ENCODE measurements at places on chromosomes 5 and 9.
A peak's percentile ranks its signal among the peaks of the same experiment; 100 is the strongest.

GRCh38 chr5:94274707-94275106 is 343.7 kb downstream of the KIAA0825 start:
- no peaks in the 10 kb centered on the region for H3K4me1 ChIP-seq
- no peaks in the 10 kb centered on the region for H3K27me3 ChIP-seq
- H3K36me3 ChIP-seq, result no peaks in the 10 kb centered on the region
- DNase-seq, result no peak
- H3K27ac ChIP-seq, result no peak overlapping the region
- H3K4me3 ChIP-seq, result no peak overlapping the region

DNA sequence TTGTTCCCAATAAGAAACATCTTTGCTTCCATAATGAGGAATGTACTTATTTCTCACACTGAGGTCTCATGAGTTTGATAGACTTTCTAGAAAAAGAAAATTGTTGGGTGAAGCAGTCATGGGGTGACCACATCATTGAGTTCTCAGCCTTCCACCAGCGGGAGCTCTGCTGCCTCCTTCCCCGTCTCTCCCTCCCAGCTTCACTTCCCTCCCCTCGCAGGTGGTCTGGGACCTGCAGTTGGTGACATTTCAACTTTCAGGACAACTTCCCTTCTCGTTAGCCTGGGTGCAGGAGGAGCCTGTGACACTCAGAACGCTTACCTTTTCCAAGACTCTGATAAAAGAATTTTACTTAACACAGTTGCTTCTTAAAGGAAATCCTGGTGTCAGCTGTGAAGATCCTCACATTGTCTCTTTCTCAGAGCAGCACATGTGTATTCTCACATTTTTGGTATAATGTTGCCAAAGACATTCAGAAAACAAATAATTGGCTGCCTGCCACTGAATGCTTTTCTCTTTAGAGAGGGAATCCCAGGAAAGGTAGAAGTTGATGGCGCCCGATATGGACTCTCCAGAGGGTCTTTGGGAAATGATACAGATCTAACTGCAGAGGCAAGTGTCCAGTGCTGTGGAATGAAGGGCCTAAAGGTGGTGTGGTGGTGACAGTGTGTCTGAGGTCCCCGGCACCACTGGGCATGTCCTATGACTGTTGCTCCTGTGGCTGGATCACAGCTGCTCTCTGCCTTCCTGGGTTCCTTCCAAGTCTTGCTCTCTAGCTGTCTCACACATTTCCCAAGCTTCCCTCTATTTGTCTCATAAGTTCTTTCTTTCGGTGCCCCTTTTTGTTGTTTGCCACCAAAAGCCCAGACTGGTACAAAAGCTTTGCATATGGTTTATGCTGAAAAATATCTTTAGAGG is 238.1 kb downstream of the GAS1 start:
- DNase-seq, result no peak
- H3K27me3 ChIP-seq, result no peaks in the 10 kb centered on the region
- no peaks in the 10 kb centered on the region for H3K4me1 ChIP-seq
- no peak overlapping the region for H3K27ac ChIP-seq

DNA sequence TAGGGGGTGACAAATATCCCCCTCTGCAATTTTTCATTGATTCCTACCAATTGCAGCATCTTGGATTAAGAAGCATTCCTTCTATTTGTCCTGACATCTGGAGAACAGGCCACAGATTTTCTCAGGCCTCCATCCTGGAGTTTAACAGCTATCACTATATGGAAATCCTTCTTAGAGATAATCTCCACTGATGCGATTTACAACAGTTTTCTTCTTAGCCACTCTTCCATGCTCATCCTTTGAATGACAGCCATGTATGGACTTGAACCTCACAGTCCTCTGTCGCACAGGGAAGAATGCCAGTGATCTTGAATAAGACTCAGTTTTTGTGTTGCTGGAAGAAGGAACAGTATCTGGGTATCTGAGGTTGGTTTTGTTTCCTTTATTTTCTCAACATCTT is 73.2 kb downstream of the PGM5 start:
- no peaks in the 10 kb centered on the region for H3K36me3 ChIP-seq
- no peaks in the 10 kb centered on the region for H3K27me3 ChIP-seq
- no peak overlapping the region for H3K4me3 ChIP-seq
- no peak for DNase-seq

GRCh38 chr9:22649384-22649783 is 202.8 kb downstream of the DMRTA1 start:
- H3K27me3 ChIP-seq, result no peaks in the 10 kb centered on the region
- no peaks in the 10 kb centered on the region for H3K36me3 ChIP-seq
- H3K4me1 ChIP-seq, result no peaks in the 10 kb centered on the region
- DNase-seq, result no peak

- no peak overlapping the region for H3K4me3 ChIP-seq
- H3K36me3 ChIP-seq, result no peaks in the 10 kb centered on the region
Observed at GRCh38 chr5:115472271-115473025, 72.1 kb downstream of the FEM1C start.

GRCh38 chr5:164809821-164810220 is 1304.4 kb downstream of the MAT2B start:
- DNase-seq, result no peak
- no peaks in the 10 kb centered on the region for H3K4me1 ChIP-seq
- no peaks in the 10 kb centered on the region for H3K36me3 ChIP-seq
- H3K27ac ChIP-seq, result no peak overlapping the region
- no peak overlapping the region for H3K4me3 ChIP-seq

- H3K27me3 ChIP-seq, result peaks cover 26% of the 10 kb centered on the region
- H3K4me1 ChIP-seq, result no peaks in the 10 kb centered on the region
- H3K4me3 ChIP-seq, result no peak overlapping the region
- no peak for DNase-seq
- H3K36me3 ChIP-seq, result no peaks in the 10 kb centered on the region
Observed at GRCh38 chr9:113471143-113471542, 7.6 kb downstream of the RGS3 start.

- no peak overlapping the region for H3K4me3 ChIP-seq
- peaks cover 50% of the 10 kb centered on the region for H3K27me3 ChIP-seq
- no peaks in the 10 kb centered on the region for H3K36me3 ChIP-seq
- no peak for DNase-seq
Observed at GRCh38 chr5:154587123-154588026, 109.3 kb upstream of the HAND1 start.

GRCh38 chr5:10046676-10047075 is 203.0 kb downstream of the ATPSCKMT start:
- H3K36me3 ChIP-seq, result no peaks in the 10 kb centered on the region
- no peaks in the 10 kb centered on the region for H3K27me3 ChIP-seq
- no peak for DNase-seq

GRCh38 chr9:108889649-108890067 is 27.6 kb downstream of the ACTL7A start:
- H3K4me3 ChIP-seq, result no peak overlapping the region
- H3K36me3 ChIP-seq, result peaks cover 77% of the 10 kb centered on the region
- peak; percentile 27 for DNase-seq
- H3K27ac ChIP-seq, result no peak overlapping the region
- no peaks in the 10 kb centered on the region for H3K27me3 ChIP-seq

DNA sequence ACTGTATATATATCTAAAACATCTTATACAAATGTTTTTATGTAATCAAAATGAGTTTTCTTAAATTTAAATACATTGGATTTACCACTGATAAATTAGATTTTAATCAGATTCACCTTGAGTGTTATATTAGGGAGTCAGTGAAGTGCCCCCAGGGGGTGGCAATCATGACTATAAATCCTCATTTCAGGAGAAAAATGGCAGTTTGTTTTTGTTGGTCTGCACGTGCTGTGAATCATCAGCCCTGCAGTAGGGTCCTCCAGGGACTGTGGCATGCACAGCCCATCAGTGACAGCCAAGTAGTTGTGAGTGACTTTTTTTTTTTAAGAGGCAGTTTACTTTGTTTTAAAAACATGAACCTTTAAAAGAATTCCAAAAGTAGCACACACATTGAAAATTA is 65.2 kb downstream of the ZSWIM6 start:
- H3K36me3 ChIP-seq, result no peaks in the 10 kb centered on the region
- H3K4me1 ChIP-seq, result no peaks in the 10 kb centered on the region
- H3K27ac ChIP-seq, result no peak overlapping the region
- H3K4me3 ChIP-seq, result no peak overlapping the region
- DNase-seq, result no peak

DNA sequence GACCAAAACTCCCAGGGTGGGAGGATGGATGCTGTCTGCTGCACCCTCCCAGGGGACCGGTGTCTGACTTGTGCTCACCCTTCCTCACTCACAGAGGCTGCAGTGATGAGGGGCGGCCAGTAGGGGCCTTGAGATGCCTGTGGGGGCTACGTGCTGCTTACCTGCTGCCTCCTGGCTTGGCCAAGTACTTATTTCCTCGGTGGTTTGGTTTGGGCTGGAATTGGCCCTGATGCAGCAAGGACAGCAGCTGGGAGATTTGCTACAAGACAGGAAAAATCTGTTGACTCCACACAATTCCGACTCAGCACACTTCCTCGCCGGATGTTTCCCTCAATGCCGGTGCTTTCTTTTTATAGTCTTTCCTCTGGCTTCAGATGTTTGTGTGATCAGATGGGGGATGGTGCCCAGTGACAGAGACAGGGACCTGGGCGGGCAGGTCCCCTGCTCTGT is 6.6 kb downstream of the PCDH12 start:
- H3K4me1 ChIP-seq, result no peaks in the 10 kb centered on the region
- no peak overlapping the region for H3K27ac ChIP-seq
- peaks cover 49% of the 10 kb centered on the region for H3K27me3 ChIP-seq
- H3K4me3 ChIP-seq, result no peak overlapping the region

DNA sequence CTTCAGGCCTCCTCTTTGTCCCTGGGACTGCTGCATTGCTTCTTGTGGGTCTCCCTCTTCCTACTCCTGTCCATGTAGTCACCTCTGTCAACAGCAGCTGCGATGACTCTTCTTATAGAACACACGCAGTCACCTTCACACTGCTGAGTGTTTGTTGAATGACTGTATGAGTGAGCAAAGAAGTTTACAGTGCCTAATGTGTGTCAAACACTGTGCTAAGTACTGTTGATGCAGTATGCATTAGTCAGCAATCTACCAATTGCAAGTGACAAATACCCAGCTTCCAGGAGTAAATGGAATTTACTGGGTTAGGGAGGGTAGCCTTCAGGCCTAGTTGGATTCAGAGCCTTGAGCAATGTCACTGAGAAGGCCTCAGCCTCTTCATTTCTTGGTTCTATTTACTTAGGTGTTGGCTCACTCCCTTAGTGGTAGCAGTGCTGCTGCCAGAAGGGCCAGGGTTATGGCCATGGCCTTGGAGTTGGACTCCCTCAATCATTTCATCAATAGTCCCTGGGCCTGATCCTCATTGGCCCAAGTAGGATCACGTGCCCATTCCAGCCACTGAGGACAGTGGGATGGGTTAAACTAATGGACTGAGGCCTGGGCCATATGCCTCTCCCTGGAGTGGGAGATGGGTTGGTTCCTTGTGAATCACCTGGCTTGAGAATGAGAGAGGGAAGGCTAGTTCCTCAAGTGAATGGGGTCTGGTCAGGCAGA is 93.5 kb downstream of the RGS3 start:
- no peaks in the 10 kb centered on the region for H3K27me3 ChIP-seq
- DNase-seq, result no peak
- H3K36me3 ChIP-seq, result no peaks in the 10 kb centered on the region
- peaks cover 9% of the 10 kb centered on the region for H3K4me1 ChIP-seq
- H3K4me3 ChIP-seq, result no peak overlapping the region
- H3K27ac ChIP-seq, result no peak overlapping the region

DNA sequence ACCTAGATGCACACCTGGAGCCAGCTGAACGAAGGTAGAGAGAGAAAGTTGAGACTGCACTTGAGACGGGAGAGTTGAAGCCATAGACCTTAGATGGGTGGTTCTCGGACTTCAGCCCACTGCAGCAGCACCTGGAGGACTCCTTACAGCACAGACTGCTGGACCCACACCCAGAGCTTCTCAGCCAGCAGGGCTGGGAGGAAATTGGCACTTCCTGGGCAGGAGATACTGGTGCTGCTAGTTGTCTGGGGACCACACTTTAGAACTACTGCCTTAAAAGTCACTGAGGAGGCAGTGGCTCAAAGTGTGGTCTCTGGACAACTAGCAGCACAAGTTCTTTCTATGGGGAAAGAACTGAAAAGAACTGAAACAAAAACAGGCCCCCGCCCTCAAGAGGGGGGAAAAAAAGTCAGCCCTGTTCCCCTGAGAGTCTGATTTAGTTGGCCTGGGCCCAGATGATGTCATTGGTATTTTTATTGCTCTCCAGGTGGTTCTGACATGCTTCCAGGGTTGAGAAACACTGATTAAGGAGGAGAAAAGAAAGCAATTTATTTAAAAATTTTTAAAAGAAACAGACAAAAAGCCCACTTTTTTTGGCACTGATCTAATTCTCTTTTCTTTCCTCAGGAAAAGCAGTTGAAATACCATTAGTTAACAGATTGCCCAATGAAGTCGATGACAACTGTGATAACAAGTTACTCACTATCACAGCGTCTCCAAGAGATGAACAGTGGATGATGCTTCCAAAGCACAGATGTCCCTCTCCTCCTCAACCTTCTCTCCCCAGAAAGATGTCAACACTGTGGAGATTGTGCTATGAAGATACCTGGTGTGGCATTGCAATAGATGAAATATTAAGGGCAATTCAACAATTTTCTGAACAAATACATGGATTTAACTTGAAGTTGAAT is 73.6 kb upstream of the ADAMTS16 start:
- H3K4me1 ChIP-seq, result no peaks in the 10 kb centered on the region
- H3K4me3 ChIP-seq, result no peak overlapping the region
- no peaks in the 10 kb centered on the region for H3K27me3 ChIP-seq
- no peak for DNase-seq

- DNase-seq, result no peak
- no peak overlapping the region for H3K4me3 ChIP-seq
- peaks cover 6% of the 10 kb centered on the region for H3K36me3 ChIP-seq
- H3K27me3 ChIP-seq, result no peaks in the 10 kb centered on the region
- no peak overlapping the region for H3K27ac ChIP-seq
- H3K4me1 ChIP-seq, result no peaks in the 10 kb centered on the region
Observed at GRCh38 chr9:37342895-37343294, 79.6 kb upstream of the GRHPR start.

DNA sequence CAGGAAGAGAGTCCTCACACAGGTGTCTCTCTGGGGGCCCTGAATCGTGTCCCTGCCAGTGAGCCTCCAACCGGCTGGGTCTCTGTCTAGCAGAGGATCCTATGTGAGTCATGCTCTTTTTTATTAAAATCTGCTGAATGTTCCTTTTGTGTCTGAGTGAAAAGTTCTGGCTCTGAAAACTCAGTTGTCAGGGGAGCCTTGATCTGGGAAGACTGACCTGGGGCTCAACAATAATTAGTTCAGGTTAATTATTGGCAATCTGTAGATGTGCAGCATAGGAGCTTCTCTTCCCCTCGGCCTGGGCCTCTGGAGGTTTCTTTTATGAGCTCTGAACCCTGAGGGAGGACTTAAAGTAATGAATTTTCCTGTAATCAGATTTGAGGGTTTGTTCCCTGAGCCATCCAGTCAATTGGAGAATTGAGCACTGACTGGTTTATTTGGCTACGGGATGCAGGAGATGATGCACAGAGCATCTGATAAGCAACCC is 45.2 kb downstream of the ALG2 start:
- no peak overlapping the region for H3K27ac ChIP-seq
- H3K4me1 ChIP-seq, result no peaks in the 10 kb centered on the region
- H3K4me3 ChIP-seq, result no peak overlapping the region

DNA sequence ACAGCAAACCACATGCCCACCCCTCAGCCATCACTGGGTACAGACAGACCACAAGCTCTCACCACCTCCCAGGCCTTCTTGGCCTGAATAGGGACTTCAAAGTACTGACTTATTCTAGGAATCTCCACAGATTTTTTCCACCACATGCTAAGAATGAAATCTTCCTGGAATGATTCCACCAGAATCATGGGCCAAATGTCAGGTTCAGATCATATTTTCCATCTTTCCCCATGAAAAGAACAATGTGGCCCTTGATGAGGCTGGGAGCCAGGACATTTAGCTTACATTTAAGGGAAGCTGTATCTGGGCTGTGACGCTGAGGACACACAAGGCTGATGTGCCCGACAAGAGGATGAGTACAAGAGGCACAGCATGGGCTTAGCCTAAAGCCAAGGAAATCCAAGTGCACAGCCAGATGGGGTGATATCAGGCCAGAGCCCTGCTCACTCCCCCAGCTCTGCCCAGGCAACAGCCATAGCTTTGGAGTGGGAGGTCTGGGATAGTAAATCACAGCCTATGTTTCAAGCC is 28.1 kb downstream of the ACSL6 start:
- no peak overlapping the region for H3K4me3 ChIP-seq
- no peaks in the 10 kb centered on the region for H3K27me3 ChIP-seq
- no peaks in the 10 kb centered on the region for H3K36me3 ChIP-seq

Measured in K562 (cell line).